ENCODE measurements at places on chromosomes 3 and 15. TPM values are rescaled to one million over a fixed set of nuclear protein-coding genes. Genes with fewer than 3 reads are reported as not detected.

DNA sequence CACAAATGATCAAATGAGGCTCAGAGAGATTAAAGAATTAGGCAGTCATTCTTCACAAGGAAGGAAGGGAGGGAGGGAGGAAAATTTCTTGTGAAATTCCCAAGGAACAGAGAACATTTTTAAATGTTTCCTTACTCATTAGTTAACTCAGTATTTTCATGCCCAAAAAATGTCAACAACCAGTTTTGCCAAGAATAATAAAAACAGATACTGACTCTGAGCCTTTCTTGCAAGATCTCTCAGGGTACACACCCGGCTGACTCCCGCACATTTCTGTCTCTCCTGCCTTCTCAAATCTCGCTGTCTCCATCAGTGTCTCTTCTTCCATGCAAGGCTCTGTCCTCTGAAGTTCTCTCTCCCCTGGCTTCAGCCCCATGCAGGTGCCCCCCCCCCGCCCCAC is 265.9 kb downstream of the TJP1 start:
- no peak for DNase-seq

RUVBL1 gene
- 21.4 TPM for total RNA-seq

DNA sequence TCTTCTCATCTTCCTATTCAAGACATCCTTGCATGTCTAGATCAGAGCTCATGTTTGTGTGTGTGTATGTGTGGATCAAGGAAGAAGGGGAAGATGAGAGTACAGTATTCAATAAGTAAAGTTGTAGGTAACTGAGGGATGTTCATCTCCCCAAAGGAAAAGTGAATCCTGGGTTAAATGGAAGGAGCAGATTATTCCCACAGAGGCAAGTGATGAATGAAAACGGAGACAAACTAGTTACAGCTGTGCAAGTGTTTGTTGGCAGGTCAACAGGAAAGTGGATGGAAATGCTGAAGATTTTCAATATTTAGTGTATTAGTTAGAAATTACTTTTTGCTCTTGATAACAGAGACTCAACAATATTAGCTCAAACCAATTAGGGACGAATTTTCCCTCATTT is 84.2 kb upstream of the PDZRN3 start:
- no peak for DNase-seq

DNA sequence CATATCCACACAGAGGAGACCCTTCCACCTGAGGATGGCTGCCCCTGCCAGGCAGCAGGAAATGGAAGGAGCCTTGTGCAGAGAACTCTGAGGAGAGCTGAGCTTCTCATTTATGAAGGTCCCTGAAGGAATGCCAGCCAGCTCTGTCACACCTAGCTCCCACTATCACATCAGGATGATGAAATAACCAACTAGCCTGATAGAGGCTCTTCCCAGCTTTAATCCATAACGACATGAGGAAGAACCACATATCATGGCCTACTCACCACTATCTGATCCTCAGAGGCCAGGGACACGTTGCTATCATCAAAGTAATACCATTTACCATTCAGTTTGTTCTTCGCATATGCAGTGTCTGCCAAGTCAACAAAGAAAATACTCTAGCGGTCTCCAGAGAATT is 1.5 kb upstream of the C3orf62 start:
- no peak for DNase-seq

GRCh38 chr15:53080484-53080883 is 290.3 kb upstream of the ONECUT1 start:
- DNase-seq, result no peak
